ENCODE measurements at places on chromosomes 6 and 20.

- no peak for DNase-seq
These were observed 78.3 kb upstream of the CHD6 start for GRCh38 chr20:41696428-41696827.

DNA sequence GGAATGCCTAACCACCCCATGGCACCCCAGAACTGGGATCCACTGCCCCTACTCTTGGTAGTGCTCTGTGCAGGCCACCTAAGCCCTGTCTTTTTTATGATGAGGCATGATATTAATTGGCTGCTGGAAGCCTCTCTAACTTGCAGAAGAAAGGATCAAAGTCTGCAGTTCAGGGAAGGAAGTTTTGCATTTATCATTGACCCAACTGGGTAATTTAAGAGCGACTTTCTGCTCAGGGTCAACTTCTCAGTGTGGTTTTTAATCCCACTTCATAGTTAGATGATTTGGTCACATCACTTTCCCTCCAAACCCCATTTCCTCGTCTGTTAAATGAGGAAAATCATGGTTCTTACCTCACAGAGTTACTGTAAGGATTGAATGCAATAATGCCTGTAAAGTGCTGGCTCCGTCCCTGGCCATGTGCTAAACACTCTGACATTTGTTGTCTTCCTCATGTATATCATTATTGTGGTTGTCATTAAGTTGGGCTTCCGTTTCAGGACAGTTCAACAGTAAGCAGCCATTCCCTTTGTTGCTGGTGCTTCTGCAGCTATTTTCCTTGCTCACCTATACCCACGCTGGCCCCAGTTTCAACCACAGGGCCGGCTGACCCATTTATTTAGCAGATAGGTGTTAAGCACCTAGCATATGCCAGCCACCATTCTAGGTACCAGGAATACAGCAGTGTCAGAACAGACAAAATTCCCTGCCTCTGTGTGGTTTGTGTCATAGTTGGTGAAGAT lies 14.2 kb downstream of the E2F3 start:
- DNase-seq = no peak

- peak; percentile 40 for DNase-seq
These were observed 59.7 kb downstream of the HIVEP2 start for GRCh38 chr6:142885182-142885867.

DNA sequence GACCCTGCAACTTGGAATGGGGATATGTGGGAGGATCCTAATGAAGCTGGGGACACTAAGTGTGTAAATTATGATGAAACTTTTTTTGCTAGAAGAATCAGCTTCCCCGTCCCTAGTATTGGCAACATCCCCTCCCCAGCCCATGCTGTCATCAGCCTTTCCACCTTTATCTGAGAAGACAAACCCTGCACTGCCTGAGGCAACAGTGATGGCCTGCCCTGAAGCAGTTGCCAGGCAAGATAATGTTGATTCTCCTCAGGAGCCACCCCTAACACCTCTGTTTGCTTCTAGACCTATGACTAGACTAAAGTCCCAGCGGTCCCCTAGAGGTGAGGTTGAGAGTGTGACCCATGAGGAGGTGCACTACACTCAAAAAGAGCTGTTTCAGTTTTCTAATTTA lies 27.1 kb downstream of the MICA start:
- no peak for DNase-seq

DNA sequence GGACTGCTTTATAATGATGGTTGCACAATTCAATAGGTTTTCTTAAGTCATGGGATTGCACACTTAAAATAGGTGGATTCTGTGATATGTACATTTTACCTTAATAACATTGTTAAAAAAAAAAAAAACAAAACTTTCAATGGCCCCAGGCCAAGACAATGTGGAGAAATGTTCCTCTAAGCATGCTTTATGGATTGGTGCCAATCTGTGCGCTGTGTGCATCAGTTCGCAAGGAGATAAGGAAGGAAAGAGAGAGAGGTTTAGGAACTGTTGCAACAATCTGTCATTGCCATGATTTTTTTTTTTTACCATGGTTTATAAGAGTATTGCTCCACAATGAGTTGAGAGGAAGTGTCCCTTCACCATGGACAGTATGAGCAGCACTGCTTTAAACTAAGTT lies 399.6 kb downstream of the PTPRT start:
- no peak for DNase-seq

- DNase-seq = no peak
These were observed 23.8 kb downstream of the DCBLD1 start for GRCh38 chr6:117506180-117506835.

GRCh38 chr6:75143191-75143590 lies 62.7 kb downstream of the COL12A1 start:
- DNase-seq = no peak

- no peak for DNase-seq
These were observed 22.6 kb downstream of the VSTM2L start for GRCh38 chr20:37925265-37926165.

- DNase-seq = peak; percentile 21
These were observed 8.9 kb downstream of the FAM217B start for GRCh38 chr20:59948828-59949720.

- DNase-seq = no peak
These were observed 71.1 kb downstream of the PERP start for GRCh38 chr6:138036111-138036510.

GRCh38 chr6:73049971-73050594 lies 175.2 kb downstream of the KHDC1L start:
- DNase-seq = no peak

- DNase-seq = no peak
These were observed 56.1 kb upstream of the B3GAT2 start for GRCh38 chr6:71012866-71013469.

DNA sequence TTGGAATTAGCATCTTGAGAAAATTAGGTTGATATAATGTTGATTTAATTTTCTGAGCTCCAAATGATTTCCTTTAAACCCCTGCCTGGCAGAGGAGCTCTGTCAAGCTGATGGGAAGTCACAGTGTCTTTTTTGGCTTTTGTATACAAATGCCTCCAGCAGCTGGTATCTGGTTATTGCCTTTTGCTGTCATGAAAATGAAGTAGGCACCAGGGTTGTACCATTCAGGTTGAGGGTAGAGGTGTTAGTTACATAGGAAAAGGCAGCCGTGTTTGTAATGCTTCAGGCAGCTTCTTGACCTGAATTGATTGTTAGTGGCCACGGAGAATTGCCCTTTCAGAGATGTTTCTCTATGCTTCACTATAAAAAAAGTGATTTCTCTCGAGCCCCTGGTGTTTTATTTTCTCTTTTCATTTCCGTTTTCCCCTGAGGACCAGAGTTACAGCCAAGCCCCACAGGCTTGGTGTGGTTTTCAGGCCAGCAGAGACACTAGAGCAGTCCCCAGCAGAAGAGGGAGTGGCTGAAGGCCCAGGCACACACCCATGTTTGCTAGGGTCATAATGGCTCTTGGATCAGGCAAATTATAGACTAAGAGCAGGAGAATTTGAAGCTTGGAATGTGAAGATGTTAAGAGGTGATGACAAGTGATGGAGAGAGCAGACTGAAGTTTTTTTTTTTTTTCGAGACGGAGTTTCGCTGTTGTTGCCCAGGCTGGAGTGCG lies 21.6 kb downstream of the CMTR1 start:
- peak; percentile 31 for DNase-seq

DNA sequence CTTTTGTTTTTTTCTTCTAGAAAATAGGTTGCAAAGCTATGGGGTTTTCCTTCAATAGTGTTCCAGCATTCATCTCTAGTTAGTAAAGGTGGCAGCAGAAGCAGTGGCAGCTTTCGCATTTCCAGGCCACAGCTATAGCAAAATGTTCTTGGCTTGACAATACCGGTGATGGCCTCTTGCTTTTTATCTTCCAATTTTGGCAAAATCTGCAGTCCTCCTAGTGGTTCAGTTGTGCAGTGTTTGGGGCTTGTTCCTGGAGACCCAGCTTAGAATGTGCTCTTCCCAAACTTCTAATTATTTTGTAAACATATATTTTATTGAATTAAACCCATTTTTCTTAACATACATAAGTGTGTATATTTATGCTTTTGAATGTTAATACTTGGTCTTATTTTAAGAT lies 370.6 kb upstream of the MAN1A1 start:
- no peak for DNase-seq

- DNase-seq = no peak
These were observed 418 bp upstream of the UCKL1 start for GRCh38 chr20:63956664-63957003.
